ENCODE measurements at places on chromosomes 7 and 10.

GRCh38 chr7:25066253-25066652, 58.8 kb downstream of the CYCS start:
- DNase-seq: no peak

DNA sequence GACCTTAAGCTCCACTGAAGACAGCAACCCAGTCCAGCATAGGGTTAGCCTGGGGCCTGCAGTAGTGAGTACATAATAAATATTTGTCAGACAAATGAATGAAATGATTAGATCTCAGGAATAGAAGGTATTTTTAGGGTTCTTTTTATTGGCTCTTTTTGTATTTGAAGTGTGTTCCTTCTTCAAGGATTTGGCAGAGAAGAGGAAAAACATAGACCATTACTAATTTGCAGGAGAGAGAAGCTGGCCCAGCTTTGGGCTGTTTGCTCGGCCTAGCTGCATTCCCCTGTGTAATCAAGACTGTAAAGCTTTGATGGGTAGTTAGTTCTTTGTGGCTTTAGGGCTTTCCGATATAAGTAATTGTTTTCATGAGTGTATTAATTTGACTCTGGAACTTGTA, 64.2 kb downstream of the CNNM2 start:
- DNase-seq: no peak

DNA sequence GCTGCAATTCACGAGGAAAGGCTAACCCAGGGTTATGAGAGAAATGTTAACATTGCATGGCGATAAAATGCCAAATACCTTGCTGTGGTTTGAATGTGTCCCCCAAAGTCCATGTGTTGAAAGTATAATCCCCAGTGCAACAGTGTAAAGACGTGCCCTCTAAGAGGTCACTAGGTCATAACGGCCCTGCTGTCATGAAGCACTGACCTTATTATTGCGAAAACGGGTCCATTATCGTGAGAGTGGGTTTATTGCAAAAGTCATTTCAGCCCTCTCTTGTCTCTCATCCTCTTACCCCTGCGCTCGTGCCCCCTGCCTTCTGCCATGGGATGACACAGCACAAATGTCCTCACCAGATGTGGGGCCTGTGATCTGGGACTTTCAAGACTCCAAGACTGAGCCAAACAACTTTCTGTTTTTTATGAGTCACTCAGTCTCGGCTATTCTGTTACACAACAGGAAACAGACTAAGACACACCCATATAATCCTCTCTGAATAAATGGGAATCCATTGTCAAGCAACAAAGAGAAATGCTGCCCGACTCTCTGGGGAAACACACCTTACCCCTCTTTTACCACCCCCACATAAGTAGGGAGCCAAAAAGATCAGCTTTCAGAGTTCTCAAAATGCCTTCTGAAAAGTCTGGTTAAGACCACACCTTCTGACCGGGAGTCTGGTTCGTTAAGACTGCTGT, 73.1 kb upstream of the UCN3 start:
- DNase-seq: no peak

DNA sequence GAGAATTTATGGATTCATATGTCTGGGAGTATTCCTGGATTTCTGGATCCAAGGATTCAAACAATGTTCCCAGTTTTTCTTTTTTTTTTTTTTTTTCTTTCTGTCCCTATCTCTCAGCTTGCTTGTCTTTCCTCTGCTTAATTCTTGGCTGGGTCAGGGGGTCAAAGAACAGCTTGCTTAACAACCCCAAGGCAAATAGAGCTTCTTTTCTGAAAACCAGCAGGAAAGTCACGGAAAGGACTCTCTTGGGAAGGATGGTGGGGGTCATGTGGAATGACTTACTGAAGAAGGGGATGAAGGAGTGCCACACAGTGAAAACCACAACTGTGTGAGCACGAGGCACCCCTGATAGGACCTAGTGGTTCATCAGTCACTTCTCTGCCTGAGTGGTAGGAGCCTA, 36.1 kb downstream of the GRK5 start:
- DNase-seq: no peak

DNA sequence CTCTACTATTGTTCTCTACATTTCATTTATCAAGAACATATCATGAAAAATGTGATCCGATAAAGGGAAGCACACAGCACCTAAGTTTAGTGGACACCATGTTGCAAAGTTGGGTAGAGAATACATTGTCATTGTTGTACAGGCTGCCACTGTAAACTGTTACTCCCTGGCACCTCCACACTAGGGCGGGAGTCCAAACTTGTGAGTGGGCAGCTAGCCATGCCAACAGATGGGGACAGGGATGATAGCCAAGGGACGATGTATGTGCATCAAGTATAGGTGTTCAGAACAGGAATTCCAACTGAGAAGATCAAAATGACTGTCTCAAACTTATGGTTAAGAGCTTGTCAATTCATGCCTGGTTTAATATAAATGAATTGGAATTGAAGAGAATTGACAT, 31.1 kb upstream of the COMMD3 start:
- no peak for DNase-seq

DNA sequence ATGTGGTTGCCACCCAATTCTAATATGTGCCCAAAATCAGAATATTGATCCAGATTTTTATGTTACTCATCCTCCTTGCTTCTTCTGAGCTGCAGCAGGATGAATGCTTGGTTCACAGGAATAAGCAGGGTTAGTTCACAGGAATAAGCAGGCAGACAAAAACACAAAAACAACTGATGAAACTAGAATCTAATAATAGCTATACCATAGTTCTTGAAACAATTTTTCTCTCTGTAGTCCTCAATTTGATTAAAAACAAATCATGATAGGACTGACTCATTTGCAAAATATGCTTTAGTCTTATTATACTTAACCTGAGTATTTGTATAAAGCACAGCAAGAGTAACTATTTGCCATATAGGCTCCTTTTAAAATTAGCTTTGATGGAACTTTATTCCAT, 24.4 kb upstream of the ARHGAP12 start:
- DNase-seq: no peak

DNA sequence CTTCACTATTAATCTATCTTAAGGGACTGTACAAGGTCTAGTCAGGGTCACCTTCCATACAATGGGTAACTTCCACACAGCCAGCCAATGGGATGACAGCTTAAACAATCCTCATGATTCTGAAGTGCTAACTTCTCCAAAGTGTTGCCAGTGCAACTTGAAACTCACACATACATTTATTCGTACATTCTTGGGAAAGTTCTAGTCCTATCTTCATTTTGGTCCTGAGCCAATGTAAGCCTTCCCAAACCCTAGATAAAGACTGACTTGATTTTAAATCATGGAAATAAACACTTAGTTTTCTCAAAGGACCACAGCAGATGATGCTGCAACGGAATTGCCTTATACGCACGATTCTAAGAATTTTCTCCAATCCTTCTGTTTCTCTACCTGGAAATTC, 117.5 kb upstream of the COL1A2 start:
- DNase-seq: no peak

All from stimulated activated effector memory CD8-positive, alpha-beta T cell treated with anti-CD3 and anti-CD28 coated beads, Interleukin-12 subunit alpha, Interleukin-12 subunit beta, amount 100 ng/mL, for 72 hours (primary cell).